Activated T-helper 2 cell treated with anti-CD3 and anti-CD28 coated beads, Interferon-gamma antibody, Interleukin-2, Interleukin-4, amounts not matched to agents 10 μg/mL and 5 μg/mL and 100 μg/mL, durations not matched to agents 14 hours and 24 hours and 36 hours (primary cell): ENCODE measurements at places on chromosomes 7 and 10.

GRCh38 chr10:28853195-28853594 lies 175.9 kb downstream of the BAMBI start:
- DNase-seq, result no peak

- DNase-seq, result peak; percentile 58
Measured at GRCh38 chr10:100508691-100509150, 10.9 kb downstream of the SEC31B start.

- no peak for DNase-seq
Measured at GRCh38 chr7:151493083-151493482, 26.6 kb downstream of the RHEB start.

GRCh38 chr7:98185101-98185500 lies 26.1 kb upstream of the BHLHA15 start:
- DNase-seq, result no peak

DNA sequence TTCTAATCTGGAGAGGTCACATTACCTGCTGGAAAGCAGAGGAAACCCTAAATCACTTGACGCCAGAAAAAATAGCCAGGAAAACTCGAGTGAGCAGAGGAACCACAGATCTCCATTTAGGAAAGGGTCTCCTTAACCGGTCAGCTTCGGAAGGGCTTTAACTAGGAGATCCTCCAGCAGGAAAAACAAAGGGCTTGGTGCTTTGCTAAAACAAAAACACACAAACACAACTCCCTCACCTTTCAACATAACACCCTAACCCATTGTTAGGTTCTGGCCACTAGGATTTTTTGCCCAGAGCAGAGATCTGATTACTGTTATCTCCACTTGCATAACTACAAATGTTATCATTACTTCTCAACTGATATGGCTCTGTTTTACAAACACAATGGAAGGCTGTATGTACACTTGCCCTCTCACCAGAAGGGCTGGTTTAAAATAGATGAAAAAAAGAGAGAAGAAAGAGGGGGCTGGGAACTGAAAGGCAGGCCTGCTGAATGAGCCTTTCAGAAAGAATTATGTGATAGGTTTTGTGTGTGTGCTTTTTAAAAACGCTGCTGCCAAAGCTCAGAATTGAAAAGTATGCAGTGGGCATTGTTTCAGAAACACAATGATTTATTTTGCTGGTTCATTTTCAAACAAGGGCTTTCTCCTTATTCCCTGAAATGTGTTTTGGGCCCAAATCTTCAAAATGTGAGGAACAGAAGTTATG lies 161.5 kb downstream of the FGFR2 start:
- DNase-seq, result no peak

GRCh38 chr10:33402220-33403073 lies 68.0 kb upstream of the NRP1 start:
- no peak for DNase-seq

GRCh38 chr7:135341049-135341448 lies 107.4 kb downstream of the STRA8 start:
- no peak for DNase-seq

GRCh38 chr7:66883716-66884115 lies 37.3 kb upstream of the TMEM248 start:
- DNase-seq, result no peak

DNA sequence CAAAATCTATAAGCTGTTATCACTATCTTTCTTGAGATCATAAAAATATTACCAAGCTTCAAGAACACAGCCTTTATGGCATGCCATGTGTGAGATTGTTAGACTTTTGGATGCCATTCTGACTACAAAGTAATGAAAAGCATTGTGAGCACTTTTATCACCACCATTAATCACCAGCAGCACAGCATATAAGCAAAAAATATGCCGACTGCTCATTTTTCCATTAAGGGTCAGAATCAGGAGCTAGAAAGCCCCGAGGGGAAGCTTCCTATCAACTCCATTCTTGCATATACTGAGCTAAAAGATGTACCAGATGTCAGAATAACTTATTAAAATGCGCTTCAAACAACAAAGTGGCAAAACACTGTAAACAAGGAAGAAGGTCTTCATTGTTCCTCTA lies 114.3 kb downstream of the LMBR1 start:
- no peak for DNase-seq

- DNase-seq, result no peak
Measured at GRCh38 chr7:5439572-5440496, 16.2 kb upstream of the TNRC18 start.

GRCh38 chr10:96588616-96589419 lies 2.0 kb upstream of the TM9SF3 start:
- no peak for DNase-seq

- DNase-seq, result no peak
Measured at GRCh38 chr7:100413889-100414288, 14.6 kb downstream of the ZCWPW1 start.

- no peak for DNase-seq
Measured at GRCh38 chr7:91752102-91752501, 128.4 kb downstream of the MTERF1 start.

GRCh38 chr7:142438235-142438922 lies 180.5 kb upstream of the PRSS58 start:
- no peak for DNase-seq
